K562 (cell line): ENCODE measurements at places on chromosomes 1 and 21.
A peak's percentile ranks its signal among the peaks of the same experiment; 100 is the strongest.

DNA sequence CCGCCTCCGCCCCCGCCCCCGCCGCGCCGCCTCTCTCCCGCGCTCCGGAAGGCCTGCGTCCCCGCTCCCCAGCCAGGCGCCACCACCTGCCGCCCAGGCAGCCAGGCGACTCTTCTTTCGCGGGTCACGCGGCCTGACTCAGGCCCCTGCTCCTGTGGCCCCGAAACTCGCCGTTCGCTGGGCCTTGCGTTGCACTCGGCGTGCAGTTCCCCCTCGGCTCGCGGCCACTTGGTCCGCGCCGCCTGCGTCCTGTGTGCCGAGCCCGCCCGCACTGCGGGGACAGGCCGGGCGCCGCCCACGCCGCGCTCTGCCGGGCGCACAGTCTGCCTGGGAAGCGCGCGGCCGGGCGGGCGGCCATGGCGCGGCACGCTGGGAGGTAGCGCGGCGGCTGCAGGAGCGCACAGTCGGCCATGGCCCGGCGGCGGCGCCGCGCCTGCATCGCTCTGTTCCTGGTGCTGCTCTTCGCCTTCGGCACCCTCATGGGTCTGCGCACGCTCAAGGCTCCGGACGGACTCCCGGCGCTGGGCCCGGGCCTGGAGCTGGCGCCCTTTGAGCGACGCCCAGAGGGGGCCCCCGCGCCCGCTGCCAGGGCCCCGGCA lies at the start of gene MANEAL:
MANEAL (plus strand) TSS at position 75 of the 599 bp plus-strand sequence; CDS start at position 411, 336 bp downstream.
- DNase-seq: peak; percentile 84
- peaks cover 22% of the 10 kb centered on the region; the same call in 2 of the 3 replicates for H3K27me3 ChIP-seq
- peak within 1 kb of the TSS; percentile 44 for H3K4me3 ChIP-seq
- no peaks in the 10 kb centered on the region for H3K36me3 ChIP-seq
- H3K27ac ChIP-seq: no peak within 1 kb of the TSS

- no peaks in the 10 kb centered on the region for H3K27me3 ChIP-seq
- DNase-seq: no peak
- H3K27ac ChIP-seq: no peak overlapping the region
- H3K36me3 ChIP-seq: peaks cover 79% of the 10 kb centered on the region
These were observed 92.0 kb downstream of the MTR start for GRCh38 chr1:236887081-236887480.

GRCh38 chr1:90711696-90712095 lies 5.4 kb downstream of the BARHL2 start:
- H3K27me3 ChIP-seq: peaks cover 72% of the 10 kb centered on the region
- H3K27ac ChIP-seq: no peak overlapping the region
- H3K4me1 ChIP-seq: no peaks in the 10 kb centered on the region
- no peaks in the 10 kb centered on the region for H3K36me3 ChIP-seq
- DNase-seq: no peak

DNA sequence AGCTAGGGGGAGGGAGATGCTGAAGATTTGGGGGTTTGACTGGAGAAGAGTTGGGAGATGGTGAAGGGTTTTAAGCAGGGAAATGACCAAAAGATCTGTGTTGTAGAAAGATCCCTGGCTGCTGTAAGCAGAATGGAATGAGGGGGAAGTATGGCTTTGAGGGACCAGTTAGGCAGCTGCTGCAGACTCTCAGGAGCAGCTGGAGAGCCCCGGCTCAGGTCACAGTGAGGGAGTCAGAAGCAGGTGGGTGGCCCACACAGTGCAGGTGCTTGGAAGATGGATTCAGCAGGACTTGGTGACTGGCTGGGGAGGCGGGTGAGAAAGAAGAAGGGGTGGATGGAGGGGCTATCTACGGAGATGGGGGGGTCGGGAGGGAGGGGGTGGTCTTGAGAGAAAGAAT lies 35.7 kb downstream of the EDN2 start:
- H3K27ac ChIP-seq: no peak overlapping the region
- no peaks in the 10 kb centered on the region for H3K4me1 ChIP-seq
- DNase-seq: no peak
- H3K4me3 ChIP-seq: no peak overlapping the region

DNA sequence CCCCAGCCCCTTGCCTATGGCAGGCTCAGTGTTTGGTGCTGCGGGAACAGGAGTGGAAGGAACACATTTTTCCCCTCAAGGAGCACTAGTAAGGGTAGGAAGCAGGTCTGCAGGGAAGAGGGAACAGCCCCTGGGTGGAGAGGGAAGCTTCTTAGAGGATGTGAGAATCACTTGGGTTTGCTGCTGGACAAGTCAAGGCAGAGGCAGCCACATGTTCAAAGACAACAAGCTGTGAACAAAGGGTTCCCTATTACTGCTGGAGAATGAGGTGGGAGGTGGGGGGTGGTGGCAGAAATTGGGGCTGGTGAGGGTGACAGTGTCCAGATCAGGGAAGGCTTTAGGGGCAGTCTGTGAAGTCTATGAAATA lies 24.8 kb upstream of the CITED4 start:
- peaks cover 10% of the 10 kb centered on the region for H3K27me3 ChIP-seq
- no peak overlapping the region for H3K4me3 ChIP-seq
- DNase-seq: no peak
- H3K36me3 ChIP-seq: no peaks in the 10 kb centered on the region
- no peak overlapping the region for H3K27ac ChIP-seq

DNA sequence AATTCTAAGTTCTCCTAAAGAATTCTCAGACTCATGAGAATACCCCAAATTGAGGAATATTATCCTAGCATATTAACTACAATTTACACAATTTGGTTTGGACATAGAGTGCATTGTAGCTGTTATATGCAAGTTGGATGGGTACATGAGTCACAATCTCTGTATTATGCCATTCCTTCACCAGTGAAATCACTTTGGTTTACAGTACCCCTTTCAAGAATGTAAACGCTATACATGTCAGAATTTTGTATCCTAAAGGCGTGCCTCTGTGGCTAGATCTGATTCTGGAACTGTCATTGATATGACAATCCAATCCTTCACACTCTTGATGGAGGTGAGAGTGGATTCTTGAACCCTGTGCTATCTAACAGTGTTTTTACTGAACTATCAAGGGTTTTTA lies 6.7 kb upstream of the IL10RB start:
- no peak for DNase-seq
- H3K4me3 ChIP-seq: no peak overlapping the region
- H3K36me3 ChIP-seq: peaks cover 45% of the 10 kb centered on the region; the same call in 2 of the 3 replicates

DNA sequence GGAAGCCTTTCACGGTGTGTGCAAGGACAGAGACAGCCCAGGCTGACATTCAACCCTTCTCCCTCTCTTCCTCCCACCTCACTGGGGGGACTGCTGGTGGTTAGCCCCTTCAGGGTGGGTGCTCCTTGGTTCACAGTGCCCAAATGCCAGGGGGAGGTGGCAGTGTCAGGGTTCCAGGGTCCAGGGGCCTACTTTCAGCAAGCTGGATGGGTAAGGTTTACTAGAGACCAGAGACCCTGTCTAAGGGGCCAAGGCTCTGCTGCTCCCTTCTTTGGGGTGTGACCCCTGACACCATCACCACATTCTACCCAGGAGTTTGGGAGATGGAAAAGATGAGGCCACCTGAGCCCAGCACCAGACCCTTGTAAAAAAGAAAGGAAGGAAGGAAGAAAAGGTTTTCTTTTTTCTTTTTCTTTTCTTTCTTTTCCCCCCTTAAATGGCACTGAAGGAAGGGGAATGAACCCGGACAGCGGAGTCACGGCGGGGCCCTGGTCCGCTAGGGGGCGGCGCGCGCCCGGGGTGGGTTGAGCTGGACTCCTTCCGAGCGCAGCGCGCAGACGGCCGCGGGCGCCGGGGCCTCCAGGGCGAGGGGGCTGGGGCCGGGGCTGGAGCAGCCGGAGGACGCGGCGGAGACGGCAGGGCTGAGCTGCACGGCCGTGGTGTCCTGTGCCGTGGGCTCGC lies 18.8 kb downstream of the KNCN start:
- no peaks in the 10 kb centered on the region for H3K36me3 ChIP-seq
- DNase-seq: peak; percentile 83

DNA sequence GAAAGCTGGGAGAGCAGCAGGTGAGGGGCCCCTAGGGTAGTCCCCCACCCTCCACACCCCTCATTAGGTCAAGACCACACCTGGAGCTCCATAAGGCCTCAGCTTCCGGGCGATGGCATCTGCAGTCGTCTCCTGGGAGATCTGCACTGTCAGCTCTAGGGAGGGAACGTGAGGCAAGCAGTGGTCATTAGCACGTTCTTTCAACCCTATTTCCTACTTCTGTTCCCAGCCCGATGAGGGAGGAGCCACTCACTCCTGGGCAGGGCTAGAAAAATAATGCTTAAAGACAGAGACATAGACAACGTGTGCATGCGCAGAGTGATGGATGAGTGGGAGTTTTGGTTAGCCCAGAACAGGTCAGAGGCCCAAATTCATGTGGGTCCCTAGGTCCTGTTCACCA lies 9.7 kb downstream of the KDF1 start:
- H3K4me1 ChIP-seq: peaks cover 32% of the 10 kb centered on the region
- H3K27ac ChIP-seq: no peak overlapping the region; the same call in 2 of the 3 replicates
- no peak overlapping the region for H3K4me3 ChIP-seq
- no peaks in the 10 kb centered on the region for H3K27me3 ChIP-seq
- peak; percentile 59 for DNase-seq

GRCh38 chr1:40183055-40183710 lies 22.0 kb downstream of the RLF start:
- H3K36me3 ChIP-seq: 0 out of 3 replicates have a peak, but pooled peaks cover 4% of the 10 kb centered on the region
- H3K4me3 ChIP-seq: no peak overlapping the region
- peak; percentile 68 for DNase-seq

DNA sequence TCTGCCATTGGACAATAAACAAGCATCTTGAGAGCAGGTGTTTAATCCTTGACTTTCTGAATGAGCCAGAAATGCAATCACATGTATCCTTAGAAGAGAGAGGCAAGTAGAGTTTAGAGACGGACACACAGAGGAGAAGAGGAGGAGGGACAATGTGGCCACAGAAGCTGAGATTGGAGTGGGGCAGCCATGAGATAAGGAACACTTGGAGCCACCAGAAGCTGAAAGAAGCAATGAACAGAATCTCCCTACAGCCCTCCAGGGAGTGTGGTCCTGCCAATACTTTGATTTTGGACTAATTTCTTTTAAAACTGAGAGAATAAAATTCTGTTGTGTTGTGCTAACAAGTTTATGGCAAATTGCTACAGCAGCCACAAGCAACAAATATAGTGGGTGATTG lies 141.0 kb downstream of the ATP6V1G3 start:
- H3K4me1 ChIP-seq: no peaks in the 10 kb centered on the region
- no peak overlapping the region for H3K27ac ChIP-seq
- H3K4me3 ChIP-seq: no peak overlapping the region
- no peaks in the 10 kb centered on the region for H3K36me3 ChIP-seq
- no peaks in the 10 kb centered on the region for H3K27me3 ChIP-seq

GRCh38 chr1:178075333-178075732 lies 18.6 kb upstream of the RASAL2 start:
- no peak for DNase-seq
- no peaks in the 10 kb centered on the region for H3K36me3 ChIP-seq
- H3K4me3 ChIP-seq: no peak overlapping the region
- H3K27ac ChIP-seq: no peak overlapping the region

GRCh38 chr1:44602634-44603628 lies 71.3 kb downstream of the TMEM53 start:
- DNase-seq: no peak
- no peaks in the 10 kb centered on the region for H3K4me1 ChIP-seq
- H3K36me3 ChIP-seq: no peaks in the 10 kb centered on the region
- peaks cover 60% of the 10 kb centered on the region for H3K27me3 ChIP-seq
- no peak overlapping the region for H3K4me3 ChIP-seq

GRCh38 chr1:156677616-156678596 lies 699 bp upstream of the NES start:
- peaks cover 6% of the 10 kb centered on the region for H3K27me3 ChIP-seq
- peaks cover 22% of the 10 kb centered on the region for H3K4me1 ChIP-seq
- H3K4me3 ChIP-seq: peak overlapping the region; percentile 7; the same call in 1 of the 2 replicates
- no peaks in the 10 kb centered on the region for H3K36me3 ChIP-seq

DNA sequence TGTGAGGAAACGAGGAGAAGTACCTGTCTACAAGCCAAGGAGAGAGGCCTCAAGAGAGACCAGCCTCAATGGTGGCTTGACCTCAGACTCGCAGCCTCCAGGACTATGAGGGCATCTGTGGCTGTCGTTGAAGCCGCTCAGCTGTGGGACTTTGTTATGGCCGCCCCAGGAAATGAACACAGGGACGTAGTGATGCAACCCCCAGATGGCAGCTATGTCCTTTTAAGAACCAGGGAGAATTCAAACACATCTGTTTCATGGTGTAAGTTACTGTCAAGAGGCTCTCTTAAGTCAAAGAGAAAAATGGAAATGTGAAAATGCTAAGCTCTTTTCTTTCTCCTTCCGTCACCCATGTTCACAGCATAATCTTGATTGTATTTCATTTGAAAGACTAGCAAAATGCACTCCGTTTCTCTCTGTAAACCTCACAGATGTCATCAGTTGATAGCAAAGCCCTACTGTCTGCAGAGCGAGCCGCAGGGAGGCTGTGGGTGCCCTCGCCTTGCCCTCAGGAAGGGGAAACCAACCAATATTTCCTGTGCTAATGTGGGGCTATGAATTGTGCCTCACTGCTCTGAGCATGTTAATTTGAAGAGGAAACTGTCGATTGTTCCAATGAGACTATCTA lies 21.3 kb downstream of the UBASH3A start:
- H3K27me3 ChIP-seq: peaks cover 19% of the 10 kb centered on the region; the same call in 1 of the 2 replicates
- no peak for DNase-seq
- H3K4me3 ChIP-seq: no peak overlapping the region
- H3K27ac ChIP-seq: no peak overlapping the region

DNA sequence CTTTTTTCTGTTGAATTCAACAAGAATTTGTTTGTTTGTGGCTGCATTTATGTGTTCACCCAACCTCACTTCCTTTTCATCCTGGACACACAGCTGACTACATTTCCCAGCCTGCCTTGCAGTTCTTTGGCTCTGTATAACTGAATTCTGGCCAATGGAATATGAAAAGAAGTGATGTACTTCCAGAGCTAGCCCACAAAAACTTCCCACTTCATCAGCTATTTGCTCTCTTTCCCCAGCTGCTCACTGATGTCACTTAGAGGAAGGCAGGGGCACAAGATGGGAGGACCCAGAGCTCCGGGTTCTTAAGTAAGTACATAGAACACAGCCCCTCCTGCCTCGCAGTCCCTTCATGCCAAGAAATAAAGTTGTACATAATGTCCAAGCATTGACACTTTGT lies 235.0 kb upstream of the FGGY start:
- DNase-seq: no peak
- H3K27ac ChIP-seq: no peak overlapping the region
- no peak overlapping the region for H3K4me3 ChIP-seq
- no peaks in the 10 kb centered on the region for H3K36me3 ChIP-seq

DNA sequence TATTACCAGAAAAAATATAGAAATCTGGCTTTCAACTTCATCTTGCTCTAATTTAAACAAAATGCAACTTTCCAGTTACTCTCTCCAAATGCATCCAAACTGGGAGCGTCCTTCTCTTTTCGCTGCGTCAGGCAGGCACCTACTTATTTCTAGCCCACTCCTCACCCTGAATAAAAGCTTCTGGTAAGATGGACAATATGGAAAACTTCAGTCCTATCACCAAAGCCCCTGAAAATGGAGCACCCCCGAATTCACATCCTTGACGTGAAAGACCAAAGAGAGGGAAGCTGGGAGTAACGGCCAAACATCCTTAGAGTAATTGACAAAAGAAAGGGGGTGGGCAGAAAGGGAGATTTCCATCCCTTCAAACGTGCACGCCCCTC lies 5.5 kb upstream of the PROX1 start:
- H3K4me3 ChIP-seq: no peak overlapping the region
- peaks cover 20% of the 10 kb centered on the region; the same call in 1 of the 2 replicates for H3K4me1 ChIP-seq
- no peak for DNase-seq
- H3K27ac ChIP-seq: no peak overlapping the region
- H3K36me3 ChIP-seq: no peaks in the 10 kb centered on the region
- peaks cover 76% of the 10 kb centered on the region for H3K27me3 ChIP-seq

- H3K36me3 ChIP-seq: no peaks in the 10 kb centered on the region
- H3K4me1 ChIP-seq: no peaks in the 10 kb centered on the region; the same call in 2 of the 3 replicates
- DNase-seq: no peak
- H3K27ac ChIP-seq: no peak overlapping the region
- no peaks in the 10 kb centered on the region for H3K27me3 ChIP-seq
- no peak overlapping the region for H3K4me3 ChIP-seq
These were observed 45.7 kb downstream of the LRRC7 start for GRCh38 chr1:69613414-69613813.
